ENCODE measurements at places on chromosomes 4 and X.

DNA sequence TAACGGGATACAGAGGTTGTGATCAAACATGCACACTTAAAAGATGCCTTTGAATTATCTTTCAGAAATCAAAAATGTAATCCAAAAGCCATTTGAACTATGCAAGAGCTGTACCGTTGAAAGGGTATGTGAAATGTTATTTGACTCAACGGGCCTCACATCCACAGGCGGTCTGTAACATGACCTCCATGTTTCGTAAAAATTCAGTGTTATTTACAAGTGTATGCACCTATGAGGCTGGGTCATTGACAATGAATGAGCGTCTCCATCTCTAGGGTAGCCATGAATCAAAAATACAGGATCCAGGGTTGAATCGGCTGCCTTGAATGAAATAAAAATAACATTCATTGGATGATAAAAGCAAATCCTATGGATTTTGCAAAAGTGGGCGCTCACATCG, 100.1 kb downstream of the CRLF2 start:
- no peak for DNase-seq

DNA sequence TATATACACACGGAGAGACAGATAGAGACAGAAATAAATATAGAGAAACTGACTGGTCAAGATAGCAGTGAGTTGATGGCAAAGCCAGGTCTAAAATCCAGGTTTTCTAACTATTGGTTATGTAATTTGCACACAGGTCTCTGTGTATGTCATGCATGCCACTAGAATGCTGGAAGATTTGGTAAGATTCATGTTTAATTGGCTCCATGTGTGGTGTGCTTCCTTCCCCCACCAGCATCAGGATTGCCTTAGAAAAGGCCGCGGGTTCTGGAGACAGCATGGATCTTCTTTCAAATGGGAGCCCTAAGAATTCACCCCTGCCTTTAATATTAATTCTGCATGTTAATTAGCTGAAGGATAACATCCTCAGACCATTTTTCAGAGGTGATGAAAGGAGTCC, 31.3 kb downstream of the HAND2 start:
- no peak for DNase-seq

DNA sequence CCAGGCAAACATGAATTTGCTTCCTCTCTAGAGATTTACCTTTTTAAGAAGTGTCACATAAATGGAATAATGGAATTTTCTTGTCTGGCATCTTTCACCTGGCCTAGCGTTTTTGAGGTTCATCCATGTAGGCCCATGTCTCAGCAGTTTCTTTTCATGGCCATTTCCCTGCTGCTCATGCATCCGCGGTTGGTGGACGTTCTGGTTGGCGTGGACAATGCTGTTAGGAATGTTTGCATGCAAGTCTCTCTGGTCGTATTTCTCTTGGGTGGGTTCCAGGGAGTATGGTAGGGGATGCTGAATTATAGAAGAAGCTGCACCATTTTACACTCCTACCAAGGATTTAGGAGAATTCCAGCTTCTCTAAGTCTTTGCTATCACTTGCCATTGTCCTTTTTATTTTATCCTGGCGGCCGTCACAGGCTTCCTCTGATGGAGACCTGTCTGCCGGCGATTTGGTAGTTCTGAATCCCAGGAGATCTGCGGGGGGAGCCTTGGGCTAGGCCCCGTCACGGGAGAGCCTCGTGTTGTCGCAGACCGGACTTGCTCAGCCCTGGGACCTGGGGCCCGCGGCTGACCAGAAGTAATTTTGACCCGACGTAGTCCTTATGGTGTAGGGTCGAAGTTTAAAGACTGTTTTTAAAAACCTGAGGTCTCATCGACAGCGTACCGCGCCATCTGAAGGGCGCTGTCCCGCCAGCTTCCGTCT, 56.9 kb upstream of the TADA2B start:
- DNase-seq: no peak

DNA sequence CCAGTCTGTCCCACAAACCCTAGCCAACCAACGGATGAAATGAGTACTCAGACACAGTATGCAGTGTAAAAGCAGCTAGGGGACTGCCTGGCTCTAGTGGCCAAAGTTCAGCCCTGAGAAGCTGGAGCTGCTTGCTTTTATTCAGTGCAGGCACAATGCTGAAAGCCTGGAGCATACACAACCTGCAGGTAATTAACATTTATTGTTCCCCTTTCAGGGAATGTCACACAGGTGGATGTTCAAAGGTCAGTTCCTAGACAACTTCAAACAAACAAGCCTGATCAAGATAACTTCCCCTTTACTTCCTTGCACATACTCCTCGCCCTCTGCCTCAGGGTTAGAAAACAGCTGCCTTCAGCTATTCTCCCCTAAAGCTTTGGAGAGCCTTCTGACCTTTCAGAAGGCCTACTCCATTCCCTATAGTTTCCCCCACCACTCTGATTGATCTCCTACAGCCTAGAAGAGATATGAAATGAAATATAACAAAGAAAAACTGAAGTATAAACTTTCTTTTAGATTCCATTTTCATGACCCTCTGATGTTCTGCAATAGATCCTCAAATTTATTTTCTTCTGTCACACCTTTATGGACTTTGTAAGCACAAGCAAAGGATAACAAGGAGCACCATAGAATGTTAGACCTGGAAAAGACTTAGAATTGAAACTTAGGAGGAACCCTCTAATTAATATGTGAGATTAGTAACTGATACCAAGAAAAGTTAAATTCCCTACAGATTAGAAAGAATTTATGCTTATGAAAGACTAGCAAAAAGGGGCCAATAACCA, 6.8 kb upstream of the DCAF8L1 start:
- no peak for DNase-seq

Measured in activated CD4-positive, alpha-beta T cell treated with anti-CD3 and anti-CD28 coated beads for 1 hour (primary cell).